Activated T-cell treated with anti-CD3 and anti-CD28 coated beads, Interleukin-2, amount 50 U/mL, for 24 hours (primary cell): ENCODE measurements at places on chromosomes 7 and 10.

- DNase-seq, result no peak
Measured at GRCh38 chr10:97540669-97541500, 31.7 kb upstream of the ANKRD2 start.

DNA sequence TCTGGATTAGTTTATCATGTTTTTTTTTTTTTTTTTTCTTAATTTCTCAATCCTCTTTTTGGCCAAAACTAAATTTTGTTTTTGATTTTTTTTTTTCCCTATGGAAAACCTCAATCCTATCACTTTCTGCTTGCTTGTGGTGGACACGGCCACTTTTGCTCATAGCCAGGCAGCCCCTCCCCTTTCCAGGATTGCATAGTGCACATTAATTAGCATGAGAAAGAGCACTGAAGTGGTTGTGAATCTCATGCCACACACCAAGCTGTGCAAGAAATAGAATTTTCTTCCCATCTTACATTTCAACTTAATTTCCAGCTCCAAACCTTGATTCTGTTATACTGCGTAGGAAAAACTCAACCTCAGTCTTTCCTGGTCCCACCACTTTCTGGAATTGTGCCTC is 34.6 kb downstream of the MGAM2 start:
- no peak for DNase-seq

GRCh38 chr10:5155951-5156350 is 29.0 kb downstream of the AKR1C8 start:
- DNase-seq, result no peak

- DNase-seq, result no peak
Measured at GRCh38 chr10:22554461-22555182, 159.8 kb downstream of the PIP4K2A start.

DNA sequence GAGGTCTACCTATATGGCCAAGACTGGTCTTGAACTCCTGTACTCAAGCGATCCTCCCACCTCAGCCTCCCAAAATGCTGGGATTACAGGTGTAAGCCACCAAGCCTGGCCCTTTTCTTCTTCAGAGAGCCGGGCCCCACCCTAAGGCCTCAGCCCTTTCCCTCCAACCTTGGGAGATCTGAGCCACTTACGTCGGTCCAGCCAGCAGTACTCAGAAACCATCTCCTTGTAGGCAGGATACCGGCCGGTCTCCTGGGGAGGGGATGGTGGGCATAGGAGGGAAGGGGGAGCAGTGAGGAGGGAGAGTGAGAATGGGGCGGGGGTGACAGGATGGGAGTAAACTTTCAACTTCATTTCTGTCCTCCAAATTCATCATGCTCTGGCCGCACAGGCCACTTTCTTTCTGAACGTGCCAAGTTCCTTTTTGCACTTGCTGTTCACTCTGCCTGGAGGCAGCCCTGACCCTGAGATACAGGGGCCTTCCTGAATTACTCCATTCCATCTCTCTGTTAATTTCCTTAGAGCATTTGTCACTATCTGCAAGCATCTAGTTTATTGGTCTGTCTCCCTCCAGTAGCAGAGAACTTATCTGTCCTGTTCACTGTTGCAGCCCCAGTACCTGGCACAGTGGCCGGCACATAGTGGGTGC is 10.4 kb downstream of the PDZD7 start:
- no peak for DNase-seq

GRCh38 chr10:132946-133898 is 2.0 kb upstream of the ZMYND11 start:
- DNase-seq, result no peak

GRCh38 chr10:75037171-75038153 is 74.0 kb upstream of the SAMD8 start:
- no peak for DNase-seq

- DNase-seq, result no peak
Measured at GRCh38 chr10:1324903-1325302, 268.7 kb downstream of the WDR37 start.

- peak; percentile 5 for DNase-seq
Measured at GRCh38 chr7:159128767-159129166, 15.9 kb downstream of the VIPR2 start.

- DNase-seq, result no peak
Measured at GRCh38 chr10:18567343-18567856, 84.0 kb downstream of the NSUN6 start.

- no peak for DNase-seq
Measured at GRCh38 chr7:102830197-102830596, 81.4 kb downstream of the FAM185A start.

- no peak for DNase-seq
Measured at GRCh38 chr10:7274293-7274692, 136.5 kb downstream of the SFMBT2 start.

DNA sequence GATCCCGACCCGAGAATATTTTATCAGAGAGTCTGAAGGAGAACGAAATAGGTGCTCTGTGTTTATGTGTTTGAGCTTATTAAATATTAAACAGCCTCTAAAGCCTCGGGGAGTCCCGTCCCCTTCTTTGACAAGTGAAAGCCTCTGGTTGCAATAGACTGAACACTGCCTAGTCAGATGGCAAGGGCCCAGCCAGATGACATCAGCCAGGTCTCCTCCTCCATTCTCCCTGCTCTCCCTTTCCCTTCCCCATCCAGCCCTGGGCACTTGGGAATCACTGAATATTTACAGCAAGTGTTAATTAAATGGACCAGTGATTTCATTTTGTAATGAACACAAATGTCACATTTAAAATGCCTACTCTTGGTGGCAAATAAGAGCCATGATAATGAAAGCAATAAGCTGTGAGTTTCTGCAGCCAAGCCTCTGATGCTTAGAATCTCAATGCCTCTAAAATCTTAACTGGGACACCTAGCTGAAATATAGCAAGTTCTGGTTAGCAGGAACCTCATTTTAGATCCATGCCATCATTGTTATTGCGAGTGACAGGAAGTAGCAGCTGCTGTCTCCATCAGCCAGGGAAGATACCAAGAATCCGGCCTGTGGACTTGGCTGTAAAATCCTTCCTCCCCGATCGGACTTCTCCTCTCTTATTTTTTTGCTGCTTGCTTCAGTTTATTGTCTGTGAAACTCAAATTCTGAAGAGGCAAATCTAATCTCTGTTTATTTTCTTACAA is 202.1 kb downstream of the PRPF18 start:
- DNase-seq, result no peak

DNA sequence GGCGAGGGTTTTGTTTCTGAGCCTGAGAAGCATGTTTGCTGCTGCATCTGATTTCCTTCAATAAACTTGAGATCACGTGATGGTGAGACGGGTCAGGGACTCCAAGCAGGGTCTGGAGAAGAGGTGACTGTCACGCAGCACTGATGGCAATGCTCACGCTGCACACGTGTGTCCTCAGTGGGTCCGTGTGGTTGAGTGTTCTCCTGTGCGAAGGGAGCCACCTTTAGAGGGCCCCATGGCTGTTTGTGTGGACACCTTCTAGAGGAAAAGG is 100.4 kb downstream of the WDR37 start:
- peak; percentile 9 for DNase-seq

DNA sequence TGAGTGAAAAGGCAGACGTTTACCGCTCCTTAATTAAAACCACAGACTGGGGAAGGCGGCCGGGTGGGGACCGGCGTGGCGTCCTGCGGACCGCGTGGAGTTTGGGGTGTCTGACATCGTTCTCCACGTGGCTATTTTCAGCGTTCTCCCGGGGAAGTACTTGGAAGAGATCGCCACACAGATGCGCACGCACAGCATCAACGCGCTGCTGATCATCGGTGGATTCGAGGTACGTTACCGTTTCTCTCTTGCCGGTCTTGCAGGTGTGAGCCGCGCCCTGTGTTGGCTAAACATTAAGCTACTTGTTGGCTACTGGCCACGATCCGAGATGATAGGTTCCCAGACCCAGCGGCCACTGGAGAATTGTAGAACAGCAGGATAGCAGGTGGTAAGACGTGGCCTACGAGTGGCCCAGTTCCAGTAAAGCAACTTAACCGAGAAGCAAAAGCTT is 51.3 kb downstream of the PFKP start:
- no peak for DNase-seq

GRCh38 chr7:133389727-133390126 is 136.8 kb downstream of the EXOC4 start:
- no peak for DNase-seq

- DNase-seq, result no peak
Measured at GRCh38 chr7:96708872-96709271, 774 bp downstream of the SEM1 start.

GRCh38 chr10:77391605-77392235 is 245.9 kb downstream of the KCNMA1 start:
- DNase-seq, result no peak

DNA sequence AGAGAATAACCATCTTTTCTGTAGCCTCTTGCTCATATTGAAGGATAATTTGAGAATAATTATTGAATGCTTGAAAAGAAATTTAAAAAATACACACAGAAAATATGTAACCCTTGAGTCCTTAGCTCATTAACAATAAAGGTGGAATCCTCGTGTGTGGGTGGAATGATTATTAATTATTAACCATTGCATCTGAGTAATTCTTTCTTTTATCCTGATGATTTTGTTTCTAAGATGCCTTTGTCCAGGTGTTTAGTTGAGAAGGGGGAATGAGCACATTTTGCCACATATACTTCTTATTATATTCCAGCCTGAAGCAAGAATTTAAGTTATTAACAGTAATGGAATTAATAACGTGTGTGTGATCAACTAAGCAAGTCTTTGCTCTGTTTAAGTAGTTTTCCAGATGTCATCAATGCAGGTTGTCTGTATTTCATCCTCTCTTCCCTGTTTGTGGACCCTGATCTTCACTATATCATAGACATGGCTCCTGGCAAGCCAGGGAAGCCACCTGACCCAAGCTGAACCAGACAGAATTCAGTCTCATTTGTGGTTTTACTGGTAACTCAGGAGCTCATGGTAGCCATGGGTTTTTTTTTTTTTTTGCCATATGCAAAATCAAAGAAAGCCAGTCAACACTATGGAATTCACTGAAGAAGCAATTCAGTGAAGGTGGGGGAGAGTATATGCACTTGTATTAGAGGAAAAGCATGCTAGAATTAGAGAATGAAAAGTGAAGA is 144.3 kb downstream of the KIF20B start:
- no peak for DNase-seq

DNA sequence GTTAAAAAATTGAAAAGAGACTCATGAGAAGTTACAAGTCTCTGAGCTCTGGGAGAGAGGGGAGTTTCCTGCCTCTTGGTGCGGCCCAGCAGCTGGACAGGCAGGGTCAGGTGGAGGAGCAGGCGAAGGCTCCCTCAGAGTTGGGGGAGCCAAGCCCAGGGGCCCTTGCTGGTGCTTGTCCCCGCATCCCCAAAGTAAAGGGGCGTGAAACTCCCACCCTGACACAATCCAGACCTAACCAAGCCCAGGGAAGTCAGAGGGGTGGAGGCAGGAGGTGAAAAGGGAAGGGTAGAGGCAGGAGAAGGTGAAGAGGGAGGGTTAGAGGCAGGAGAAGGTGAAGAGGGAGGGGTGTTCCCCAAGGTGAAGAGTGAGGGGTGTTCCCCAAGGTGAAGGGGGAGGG is 322.8 kb downstream of the GLRX3 start:
- no peak for DNase-seq

- no peak for DNase-seq
Measured at GRCh38 chr7:129739427-129739826, 127.9 kb downstream of the NRF1 start.

DNA sequence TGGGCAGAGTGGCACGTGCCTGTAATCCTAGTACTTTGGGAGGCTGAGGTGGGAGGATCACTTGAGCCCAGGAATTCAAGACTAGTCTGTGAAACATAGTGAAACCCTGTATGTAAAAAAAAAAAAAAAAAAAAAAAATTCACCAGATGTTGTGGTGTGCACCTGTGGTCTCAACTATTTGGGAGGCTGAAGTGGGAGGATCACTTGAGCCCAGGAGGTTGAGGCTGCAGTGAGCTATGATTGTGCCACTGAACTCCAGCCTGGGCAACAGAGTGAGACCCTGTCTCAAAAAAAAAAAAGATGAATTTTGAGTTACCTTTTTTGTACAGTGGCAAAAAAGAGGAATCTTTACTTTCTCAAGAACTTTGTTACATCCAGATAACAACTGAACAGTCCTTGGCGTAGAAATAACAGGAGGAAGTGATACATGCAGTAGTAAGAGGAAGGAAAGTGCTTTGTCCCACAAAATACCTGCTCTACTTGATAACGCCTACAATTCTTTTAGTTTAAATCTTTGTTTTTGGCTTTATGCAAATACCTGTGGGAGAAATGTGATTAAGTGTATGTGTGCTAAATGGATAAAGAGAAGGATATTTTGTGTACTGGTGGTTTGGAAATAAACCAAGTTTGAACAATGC is 29.3 kb downstream of the SPAG6 start:
- DNase-seq, result no peak

GRCh38 chr10:58360412-58361004 is 24.7 kb upstream of the TFAM start:
- no peak for DNase-seq

GRCh38 chr10:109877546-109877945 is 45.8 kb downstream of the XPNPEP1 start:
- DNase-seq, result no peak

GRCh38 chr10:126013489-126014281 is 117.3 kb downstream of the FANK1 start:
- DNase-seq, result no peak

DNA sequence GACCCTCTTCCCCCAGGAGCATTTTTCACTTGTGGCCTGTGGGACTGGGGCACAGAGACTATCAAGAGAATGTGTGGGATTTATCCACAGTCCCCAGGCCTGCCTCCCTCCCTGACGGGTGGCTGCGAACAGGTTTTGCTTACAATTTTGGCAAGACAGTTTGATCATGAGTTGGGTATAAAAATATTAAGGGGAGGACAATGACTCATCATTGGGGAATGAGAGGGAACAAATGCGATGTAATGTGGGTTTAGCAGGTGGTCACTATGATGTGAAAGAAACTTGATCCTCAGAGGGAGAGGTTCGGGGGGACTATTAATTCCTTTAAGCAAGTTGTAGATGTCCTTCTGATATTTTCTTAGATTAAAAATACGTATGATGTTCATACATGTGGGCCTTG is 52.2 kb downstream of the EMX2 start:
- no peak for DNase-seq

DNA sequence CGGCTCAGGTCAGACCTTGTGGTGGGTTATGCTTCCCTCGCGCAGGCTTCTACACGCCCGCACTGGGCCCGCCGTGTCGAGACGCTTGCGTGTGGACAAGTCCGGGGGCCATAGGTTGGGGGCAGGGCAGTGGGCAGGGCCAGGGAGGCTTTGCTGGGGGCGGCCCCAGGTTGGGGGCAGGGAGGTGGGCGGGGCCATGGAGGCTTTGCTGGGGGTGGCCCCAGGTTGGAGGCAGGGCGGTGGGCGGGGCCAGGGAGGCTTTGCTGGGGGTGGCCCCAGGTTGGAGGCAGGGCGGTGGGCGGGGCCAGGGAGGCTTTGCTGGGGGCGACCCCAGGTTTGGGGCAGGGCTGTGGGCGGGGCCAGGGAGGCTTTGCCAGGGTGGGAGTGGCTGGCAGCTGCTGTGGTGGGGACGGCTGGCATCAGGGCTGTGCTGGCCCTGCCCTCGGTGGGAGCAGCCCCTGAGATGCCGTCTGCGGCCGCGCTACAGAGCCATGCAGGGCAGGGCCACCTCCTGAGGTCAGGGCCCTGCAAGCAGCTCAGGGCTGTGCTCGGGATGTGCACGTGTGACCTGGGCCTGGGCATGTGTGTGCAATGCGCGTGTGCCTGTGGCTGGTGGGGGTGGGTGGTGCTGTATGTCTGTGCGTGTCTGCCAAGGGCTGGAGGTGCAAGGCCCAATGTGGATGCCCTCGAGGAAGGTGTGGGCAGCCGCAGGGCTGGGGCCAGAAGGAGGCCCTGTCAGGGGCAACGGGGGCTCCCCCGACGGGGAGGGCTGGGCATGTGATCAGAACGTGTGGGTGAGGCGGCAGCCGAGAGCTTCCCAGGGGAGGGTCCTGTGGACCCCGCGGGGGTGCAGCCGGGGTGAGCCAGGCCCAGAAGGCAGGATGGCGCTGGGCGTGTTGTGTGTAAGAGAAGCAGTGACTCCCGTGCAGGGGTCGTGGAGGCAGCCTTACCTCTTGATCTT is 72.5 kb upstream of the NKX6-2 start:
- no peak for DNase-seq
